ENCODE measurements at places on chromosomes 12 and 14. TPM values are rescaled to one million over a fixed set of nuclear protein-coding genes. Genes with fewer than 3 reads are reported as not detected.

Gene LRRC43
- total RNA-seq: 1.2 TPM

Gene TNFAIP2
- 69.3 TPM for total RNA-seq

Gene RAPGEF3
- 1.2 TPM for total RNA-seq

Gene MYO1H
- total RNA-seq: not detected

Gene TAS2R8
- not detected for total RNA-seq

Gene CBX5
- total RNA-seq: 31.0 TPM

Gene CCDC175
- not detected for total RNA-seq

Gene MYRFL
- total RNA-seq: not detected

Gene AQP5
- 8.0 TPM for total RNA-seq

Gene HOXC4
- total RNA-seq: not detected

Gene LALBA
- not detected for total RNA-seq

Gene SDR9C7
- total RNA-seq: not detected

Gene KLRK1
- not detected for total RNA-seq

Gene CAPS2
- total RNA-seq: 2.4 TPM

Gene CAPZA3
- not detected for total RNA-seq

Gene TC2N
- total RNA-seq: 3.6 TPM

Gene ATF7
- total RNA-seq: 30.4 TPM

Gene NEUROD4
- total RNA-seq: not detected

Gene DEGS2
- not detected for total RNA-seq

Gene PKP2
- total RNA-seq: 7.3 TPM

Gene DENR
- 23.5 TPM for total RNA-seq

Gene NPC2
- 713 TPM for total RNA-seq

Gene SLC35F4
- total RNA-seq: not detected

Gene NPAS3
- 0.10 TPM for total RNA-seq

Data from cardiac ventricle fibroblast (primary cell).